ENCODE measurements at places on chromosomes 16 and 17.

- DNase-seq, result peak; percentile 20
Observed at GRCh38 chr16:7227229-7227721, 105.4 kb upstream of the RBFOX1 start.

GRCh38 chr16:74568961-74569631 is 37.8 kb downstream of the GLG1 start:
- no peak for DNase-seq

DNA sequence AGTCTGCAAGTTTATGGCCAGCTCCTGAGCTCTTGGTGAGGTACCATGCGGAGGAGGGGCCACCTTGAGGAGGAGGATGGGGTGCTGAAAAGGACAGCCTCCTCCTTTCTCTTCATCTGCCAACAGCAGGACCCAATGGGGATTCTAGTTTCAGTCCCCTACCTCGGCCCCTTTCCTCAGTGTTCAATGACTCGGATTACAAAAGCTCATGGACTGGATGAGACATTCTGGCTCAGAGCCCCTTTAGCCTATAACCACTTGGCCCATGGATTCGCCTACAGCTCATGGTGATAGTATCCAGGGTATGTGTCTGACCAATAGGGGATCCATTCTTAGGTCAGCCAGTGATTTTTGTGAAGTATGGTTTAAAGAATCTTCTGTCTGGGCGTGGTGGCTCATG is 8.5 kb upstream of the PIK3R6 start:
- DNase-seq, result no peak

DNA sequence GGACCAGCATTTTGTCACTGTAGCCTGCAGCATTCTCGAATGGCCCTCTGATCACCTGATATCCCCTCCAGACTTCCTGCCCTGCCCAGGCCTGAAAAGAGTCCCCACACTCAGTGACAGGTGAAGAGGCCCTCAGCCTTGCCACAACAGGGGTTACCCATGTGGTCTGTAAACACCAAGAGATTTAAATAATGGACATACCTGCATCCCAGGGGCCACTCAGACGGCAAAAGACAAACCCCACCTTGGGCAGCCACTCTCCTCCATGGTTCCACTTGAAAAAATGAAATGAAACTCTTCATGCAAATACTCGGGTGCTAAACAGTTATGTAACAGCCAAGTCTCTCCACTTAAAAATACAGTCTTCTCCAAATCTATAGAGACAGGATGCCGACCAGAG is 22.9 kb upstream of the PECAM1 start:
- DNase-seq, result no peak

DNA sequence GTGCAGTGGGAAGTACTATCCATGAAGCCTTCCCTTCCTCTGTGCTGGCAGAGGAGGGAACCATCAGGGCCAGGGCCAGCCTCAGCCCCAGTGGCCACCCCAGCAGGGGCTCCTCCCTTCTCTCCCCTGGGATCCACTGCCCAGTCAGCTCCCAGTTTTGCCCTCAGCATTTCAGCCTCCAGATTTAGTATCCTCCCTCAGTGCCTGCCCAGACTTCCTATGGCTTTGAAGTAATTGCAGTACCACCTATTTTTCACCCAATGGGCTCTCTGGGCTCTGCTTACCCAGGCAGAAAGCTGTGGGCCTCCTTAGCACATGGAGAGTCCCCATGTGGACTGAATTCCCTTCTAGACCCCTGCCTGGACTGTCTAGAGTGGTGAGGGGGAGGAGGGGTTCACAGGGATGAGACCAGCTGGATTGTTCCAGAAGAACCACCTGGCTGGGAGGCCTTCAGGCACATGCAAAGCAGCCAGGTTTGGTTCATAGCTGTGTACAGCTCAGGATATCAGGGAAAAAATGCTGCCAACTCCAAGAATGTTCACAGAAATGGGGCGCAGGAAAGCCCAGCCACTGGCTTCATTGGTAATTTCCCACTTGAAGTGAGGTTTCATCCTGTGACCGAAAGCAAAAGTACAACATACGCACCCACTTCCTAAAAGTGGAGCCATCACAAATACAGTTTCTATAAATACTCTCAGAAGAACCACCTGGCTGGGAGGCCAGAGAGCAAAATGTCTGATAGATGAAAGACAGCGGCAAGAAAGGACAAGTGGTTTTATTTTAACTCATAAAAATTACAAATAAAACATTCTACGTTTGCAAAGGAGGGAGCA is 15.2 kb upstream of the HERPUD1 start:
- no peak for DNase-seq

DNA sequence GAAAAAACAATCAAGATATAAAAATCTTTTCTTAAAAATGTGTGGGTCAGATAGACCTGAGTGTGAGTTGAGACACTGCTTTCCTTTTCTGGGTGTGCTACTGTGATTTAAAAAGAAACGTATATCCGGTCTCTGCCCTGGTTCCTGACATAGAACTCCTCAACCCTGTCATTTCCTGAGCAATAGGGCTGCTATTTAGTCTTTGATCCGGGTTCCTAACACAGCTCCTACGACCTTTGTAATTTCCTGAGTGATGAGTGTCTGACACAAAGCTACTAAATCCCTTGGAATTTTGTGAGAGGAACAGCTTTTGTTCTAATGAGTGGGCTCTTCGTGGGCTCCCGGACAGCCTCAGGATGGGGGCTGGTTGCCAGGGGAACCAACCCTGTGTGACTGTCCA is 93.9 kb upstream of the FA2H start:
- no peak for DNase-seq
